ENCODE measurements at places on chromosomes 3 and 15.
A peak's percentile ranks its signal among the peaks of the same experiment; 100 is the strongest.

DNA sequence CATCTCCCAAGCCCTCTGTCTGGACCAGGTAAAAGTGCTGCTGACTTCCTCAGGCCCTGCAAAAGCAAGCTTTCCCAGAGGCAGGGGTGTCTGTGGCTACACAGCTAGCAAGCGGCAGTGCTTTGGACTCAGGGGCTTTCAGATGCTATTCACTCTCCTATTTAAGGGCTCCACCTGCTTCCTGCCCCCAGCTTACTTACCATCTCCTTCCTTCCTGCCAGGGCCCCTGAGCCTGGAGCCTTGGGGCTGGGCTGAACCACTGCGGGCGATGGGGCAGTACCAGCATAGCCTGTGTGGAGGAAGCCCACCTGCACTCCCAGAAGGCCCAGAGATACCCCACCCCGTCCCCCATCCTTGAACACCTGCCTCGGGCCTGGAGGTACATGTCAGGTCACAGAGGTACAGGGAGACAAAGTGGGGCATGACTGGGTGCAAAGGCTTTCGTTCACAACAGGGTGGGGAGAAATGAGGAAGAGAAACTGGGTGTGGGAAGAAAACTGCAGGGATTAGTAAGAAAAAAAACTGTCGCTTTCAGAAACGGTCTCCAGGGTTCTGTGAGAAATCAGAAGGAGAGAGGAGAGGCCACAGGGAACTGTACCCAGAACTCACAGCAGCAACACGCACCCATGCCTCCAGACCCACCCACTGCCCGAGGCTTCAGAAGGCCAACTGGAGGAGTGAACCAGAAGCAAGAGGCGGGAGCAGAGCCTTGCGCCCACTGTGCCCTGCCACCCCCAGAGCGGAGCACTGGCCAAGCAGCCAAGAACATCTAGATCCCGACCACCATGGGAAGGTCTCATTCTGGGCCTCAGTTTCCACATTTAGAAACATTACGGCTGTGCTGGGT is 49.5 kb downstream of the CCDC12 start:
- DNase-seq: no peak

- DNase-seq: no peak
Observed at GRCh38 chr15:100723315-100723801, 121.0 kb downstream of the ASB7 start.

DNA sequence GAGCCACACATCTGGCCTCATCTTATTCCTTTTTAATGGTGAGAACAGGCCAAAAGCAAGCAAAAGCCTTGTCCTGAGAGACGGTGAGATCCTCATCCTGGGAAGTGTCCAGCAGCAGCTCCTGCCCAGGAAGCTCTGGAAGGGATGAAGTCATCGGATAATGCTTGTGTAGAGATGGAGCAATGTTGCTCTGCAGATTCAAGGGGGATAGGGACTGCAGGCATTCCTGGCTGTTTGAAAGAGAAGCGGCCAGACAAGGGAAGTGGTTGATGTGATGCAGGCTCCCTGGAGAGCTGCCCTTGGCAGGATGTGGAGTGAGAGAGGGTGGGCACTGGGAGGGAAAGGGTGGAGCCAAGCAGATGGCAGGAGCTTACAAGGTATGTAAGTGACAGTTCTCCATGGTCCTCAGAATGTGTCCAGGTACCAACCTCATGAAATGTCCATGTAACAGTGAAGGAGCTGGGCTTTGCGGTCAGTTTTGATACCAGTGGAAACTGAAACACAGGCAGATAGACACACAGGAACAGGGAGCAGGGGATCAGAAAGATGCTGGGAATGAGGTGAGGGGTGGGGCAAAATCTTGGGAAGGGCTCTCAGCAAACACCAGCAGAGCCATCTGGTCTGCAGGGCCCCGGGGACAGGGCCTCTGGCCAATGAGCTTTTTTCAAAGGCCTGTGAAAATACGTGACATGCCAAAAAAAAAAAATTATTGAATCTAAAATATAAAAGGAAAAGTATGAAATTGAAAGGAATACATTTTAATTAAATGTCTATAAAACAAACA is 32.2 kb upstream of the LACTB start:
- peak; percentile 76 for DNase-seq

- DNase-seq: no peak
Observed at GRCh38 chr15:29692527-29692926, 129.7 kb downstream of the TJP1 start.

GRCh38 chr3:171535133-171535532 is 74.9 kb upstream of the TNIK start:
- no peak for DNase-seq

GRCh38 chr3:30539772-30540171 is 66.6 kb upstream of the TGFBR2 start:
- no peak for DNase-seq

All from NT2/D1 (cell line).